ENCODE measurements at places on chromosomes 7 and 10.

DNA sequence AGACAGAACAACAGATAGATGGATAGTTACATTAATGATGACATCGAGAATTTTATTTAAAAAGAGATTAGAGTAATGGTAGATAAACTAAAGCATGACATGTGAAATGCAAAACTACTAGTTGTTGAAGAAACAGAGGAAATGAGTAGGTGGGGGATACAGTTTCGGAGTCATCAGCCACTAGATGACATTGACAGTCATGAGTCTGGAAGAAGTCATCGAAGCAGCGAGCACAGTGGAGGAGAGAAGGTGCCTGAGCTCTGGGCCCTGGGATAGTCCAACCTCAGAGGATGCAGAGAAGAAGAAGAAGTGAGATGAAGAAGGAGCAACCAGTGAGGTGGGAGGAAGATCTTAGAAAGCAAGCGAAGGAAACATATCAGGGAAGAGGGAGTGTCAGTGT, 20.2 kb upstream of the SEC61A2 start:
- DNase-seq, result no peak

DNA sequence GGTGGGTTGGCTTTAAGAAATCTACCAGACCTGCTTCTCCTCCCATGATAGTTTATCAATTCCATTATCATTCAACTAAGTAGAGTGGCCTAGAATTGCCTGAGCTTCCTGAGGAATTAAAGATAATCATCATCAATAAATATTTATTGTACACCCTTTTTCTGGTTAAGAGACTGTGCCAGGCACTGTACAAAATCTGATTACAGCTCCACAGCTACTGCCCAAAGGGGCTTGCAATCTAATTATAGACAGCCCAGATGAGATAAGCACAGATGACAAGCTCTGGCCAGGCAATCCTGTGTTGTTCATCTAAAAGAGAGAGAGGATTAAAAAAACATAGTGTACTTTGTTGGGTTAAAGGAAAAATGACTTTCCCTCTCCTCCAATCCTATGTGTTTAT, 586.4 kb downstream of the GATA3 start:
- DNase-seq, result no peak

DNA sequence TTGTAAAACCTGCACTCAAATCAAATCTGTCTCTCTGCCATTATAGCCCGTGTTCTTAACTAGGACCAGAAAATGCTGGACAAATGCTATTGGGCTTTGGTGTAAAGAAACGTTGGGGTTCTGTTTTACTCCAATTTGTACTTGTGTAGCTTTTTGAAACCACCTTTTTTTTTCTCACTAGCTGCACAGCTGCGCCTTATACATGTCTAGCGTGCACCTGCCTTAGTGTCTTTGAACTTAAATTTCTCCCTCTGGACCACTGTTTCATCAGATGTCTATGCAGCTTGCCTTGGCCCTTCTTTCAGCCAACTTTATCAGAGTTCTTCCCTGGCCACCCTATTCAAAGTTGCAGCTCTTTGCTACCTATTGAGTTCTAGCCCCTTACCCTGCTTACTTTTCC, 7.1 kb downstream of the LIPM start:
- no peak for DNase-seq

DNA sequence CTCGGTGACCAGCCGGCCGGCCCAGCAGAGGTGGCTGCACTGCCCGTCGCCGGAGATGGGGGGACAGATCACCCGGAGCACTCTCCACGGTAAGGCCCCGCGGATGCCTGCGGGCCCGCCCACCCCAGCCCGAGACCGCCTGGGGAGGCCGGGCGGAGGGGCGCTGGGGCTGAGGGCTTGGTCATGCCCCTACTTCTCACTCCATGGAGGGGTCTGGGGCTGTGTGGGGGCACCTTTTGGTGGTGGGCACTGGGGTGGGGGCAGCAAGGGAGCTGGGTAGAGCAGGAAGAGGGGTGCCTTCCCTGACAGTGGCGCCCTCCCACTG, 61.8 kb downstream of the NEURL1 start:
- DNase-seq, result no peak

DNA sequence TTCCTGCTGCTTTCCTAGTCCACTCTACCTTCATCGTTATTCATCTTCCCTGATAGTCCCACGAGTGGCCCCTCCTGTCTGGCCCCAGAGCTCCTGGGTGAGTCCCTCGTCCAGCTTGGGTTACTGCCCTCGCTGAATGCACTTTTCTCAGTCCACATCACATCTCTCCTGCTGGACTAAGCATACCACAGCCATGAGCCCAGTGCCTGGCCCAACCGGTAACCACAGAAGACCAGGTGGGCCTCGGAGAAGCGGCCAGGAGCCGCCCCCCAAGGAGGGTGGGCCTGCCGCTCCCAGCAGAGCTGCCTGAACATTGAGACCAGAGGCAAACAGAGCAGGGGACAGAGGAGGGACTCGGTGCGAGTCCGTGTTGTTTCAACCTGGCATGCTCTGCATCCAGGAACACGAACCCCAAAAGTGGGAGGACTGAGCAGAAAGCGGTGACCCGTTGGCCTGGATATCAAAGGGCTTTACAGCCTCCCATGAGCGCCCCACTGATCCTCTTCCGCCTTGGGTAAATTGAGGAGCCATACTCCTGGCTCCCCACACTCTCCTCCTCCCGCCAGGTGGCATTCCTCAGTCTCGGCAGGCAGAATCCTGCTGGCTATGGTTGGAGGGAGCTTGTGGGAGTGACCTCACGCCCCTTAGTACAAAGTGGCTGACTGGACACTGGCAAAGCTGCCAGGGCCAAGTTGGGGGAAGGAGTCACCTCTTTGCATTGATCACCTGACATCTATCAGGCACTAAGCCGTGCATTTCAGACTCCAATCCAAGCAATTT, 13.3 kb downstream of the TMEM72 start:
- DNase-seq, result no peak

DNA sequence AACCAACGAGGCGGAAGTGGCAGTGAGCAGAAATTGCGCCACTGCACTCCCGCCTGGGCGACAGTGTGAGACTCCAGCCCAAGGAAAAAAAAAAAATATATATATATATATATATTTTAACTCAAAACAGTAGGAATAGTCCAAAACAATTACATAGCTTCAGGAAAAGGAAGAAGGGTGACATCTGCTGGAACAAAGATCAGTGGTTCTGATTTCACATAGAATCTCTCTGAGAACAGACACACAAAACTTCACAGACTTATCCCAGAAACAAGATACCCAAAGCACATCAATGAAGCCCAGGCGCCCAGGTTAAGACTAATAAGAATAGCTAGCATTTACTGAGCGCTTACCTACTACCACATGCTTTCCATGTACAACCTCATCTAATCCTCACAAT, 45.0 kb downstream of the DNMBP start:
- DNase-seq, result no peak

DNA sequence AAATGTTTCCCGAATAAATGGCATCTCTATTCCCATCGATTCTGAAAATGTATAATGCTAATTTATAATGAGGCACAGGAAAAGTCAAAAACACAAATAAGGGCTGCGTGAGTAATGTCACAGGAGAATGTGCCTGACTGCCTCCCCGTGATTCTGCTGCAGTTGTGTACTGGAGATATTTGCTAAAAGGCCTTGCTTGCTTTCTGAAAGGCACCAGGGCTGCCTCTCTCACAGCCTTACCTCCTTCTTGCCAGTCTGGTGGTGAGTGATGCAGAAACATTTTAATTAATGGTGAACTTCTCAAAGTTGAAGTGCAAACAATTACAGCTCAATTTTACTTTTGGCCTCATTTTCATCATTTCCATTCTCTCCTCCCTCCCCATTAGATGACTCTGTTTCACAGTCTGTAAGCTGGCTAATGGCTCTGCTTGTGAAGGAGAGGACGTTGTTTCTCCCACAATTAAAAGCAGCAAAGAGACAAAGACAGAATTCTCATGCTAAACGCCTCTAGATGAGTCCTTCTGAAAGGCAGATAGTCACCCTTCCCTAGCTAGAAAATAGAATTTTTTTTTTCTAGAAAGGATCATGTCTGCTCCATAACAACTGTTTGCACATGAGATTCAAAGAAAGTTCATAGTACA, 377.6 kb downstream of the MDFIC start:
- DNase-seq, result no peak

Measured in stimulated activated CD4-positive, alpha-beta T cell treated with anti-CD3 and anti-CD28 coated beads, TNF-alpha, amount 100 ng/mL, for 1 hour (primary cell).